Epithelial cell of umbilical artery (primary cell): ENCODE measurements at places on chromosomes 11 and 22. TPM values are rescaled to one million over a fixed set of nuclear protein-coding genes. Genes with fewer than 3 reads are reported as not detected.

OR5B17 gene
- total RNA-seq = not detected in 2 replicates

RAB36 gene
- 1.6 and 2.4 TPM in 2 replicates for total RNA-seq

OR51B5 gene
- not detected in 2 replicates for total RNA-seq

DRD4 gene
- total RNA-seq = not detected in 2 replicates

OR52L1 gene
- total RNA-seq = not detected in 2 replicates

OR51I1 gene
- total RNA-seq = not detected in 2 replicates

OSBP2 gene
- total RNA-seq = 5.5 and 12.8 TPM in 2 replicates

INSC gene
- not detected in 2 replicates for total RNA-seq

OR6T1 gene
- total RNA-seq = not detected in 2 replicates

DDX6 gene
- 116 and 169 TPM in 2 replicates for total RNA-seq

NTM gene
- total RNA-seq = 2.6 TPM in 2 replicates

PITPNB gene
- 27.3 and 43.8 TPM in 2 replicates for total RNA-seq

OR5D13 gene
- not detected in 2 replicates for total RNA-seq

GRIK4 gene
- 0.32 TPM in 1 of 2 replicates, not detected in the other for total RNA-seq

UBQLNL gene
- total RNA-seq = not detected in 2 replicates

ART5 gene
- total RNA-seq = not detected in 2 replicates

TBX1 gene
- total RNA-seq = 1.5 and 4.2 TPM in 2 replicates

PARVA gene
- 17.6 and 19.2 TPM in 2 replicates for total RNA-seq

RCN1 gene
- total RNA-seq = 359 and 417 TPM in 2 replicates

OR56A1 gene
- under 0.01 TPM in 1 of 2 replicates, not detected in the other for total RNA-seq

ART1 gene
- total RNA-seq = not detected in 2 replicates

OR8D2 gene
- total RNA-seq = not detected in 2 replicates

DCHS1 gene
- 29.0 and 30.2 TPM in 2 replicates for total RNA-seq

HEPN1 gene
- 0.46 TPM in 1 of 2 replicates, not detected in the other for total RNA-seq

UPK2 gene
- total RNA-seq = not detected in 2 replicates

MRGPRX4 gene
- not detected in 2 replicates for total RNA-seq

TMEM191C gene
- total RNA-seq = 0.61 TPM in 1 of 2 replicates, not detected in the other

TLCD5 gene
- total RNA-seq = 5.5 and 9.3 TPM in 2 replicates

NDUFV1 gene
- total RNA-seq = 235 and 247 TPM in 2 replicates

GSTT2 gene
- 1.2 TPM in 1 of 2 replicates, not detected in the other for total RNA-seq

NXPE1 gene
- not detected in 2 replicates for total RNA-seq

MMP8 gene
- total RNA-seq = not detected in 2 replicates

TNNI2 gene
- total RNA-seq = not detected in 2 replicates

GGTLC3 gene
- total RNA-seq = not detected in 2 replicates

POU2AF3 gene
- not detected in 2 replicates for total RNA-seq

CEP126 gene
- 0.91 and 2.3 TPM in 2 replicates for total RNA-seq

BCO2 gene
- total RNA-seq = 0.61 and 0.65 TPM in 2 replicates

ELMOD1 gene
- under 0.01 and 0.30 TPM in 2 replicates for total RNA-seq

TSSK2 gene
- total RNA-seq = not detected in 2 replicates

CXCR5 gene
- not detected in 2 replicates for total RNA-seq

UBQLN3 gene
- total RNA-seq = not detected in 2 replicates

DEUP1 gene
- total RNA-seq = not detected in 2 replicates

KRTAP5-8 gene
- not detected in 2 replicates for total RNA-seq

CHID1 gene
- total RNA-seq = 34.4 and 42.6 TPM in 2 replicates

SERPING1 gene
- total RNA-seq = under 0.01 and 0.46 TPM in 2 replicates

HPX gene
- not detected in 2 replicates for total RNA-seq

IL17REL gene
- total RNA-seq = 0.15 TPM in 1 of 2 replicates, not detected in the other

BAIAP2L2 gene
- not detected in 2 replicates for total RNA-seq

RAPSN gene
- under 0.01 and 0.30 TPM in 2 replicates for total RNA-seq

ACCSL gene
- total RNA-seq = not detected in 2 replicates

MUC5AC gene
- not detected in 2 replicates for total RNA-seq

OR4D5 gene
- not detected in 2 replicates for total RNA-seq

SMIM35 gene
- not detected in 2 replicates for total RNA-seq

FOSL1 gene
- 12.7 and 20.2 TPM in 2 replicates for total RNA-seq

SYT9 gene
- 0.15 and 0.97 TPM in 2 replicates for total RNA-seq

MRGPRX1 gene
- total RNA-seq = not detected in 2 replicates

CRYBB2 gene
- not detected in 2 replicates for total RNA-seq

APOL5 gene
- not detected in 2 replicates for total RNA-seq

SLC16A8 gene
- total RNA-seq = under 0.01 TPM in 1 of 2 replicates, not detected in the other

HEPHL1 gene
- not detected in 2 replicates for total RNA-seq
